Daoy (cell line): ENCODE measurements at places on chromosomes 2 and 18. TPM values are rescaled to one million over a fixed set of nuclear protein-coding genes. Genes with fewer than 3 reads are reported as not detected.

The SLC30A3 gene
- total RNA-seq = 0.11 TPM in 1 of 2 replicates, not detected in the other

The TRABD2A gene
- total RNA-seq = 4.4 and 4.7 TPM in 2 replicates

The RESP18 gene
- not detected in 2 replicates for total RNA-seq

DNA sequence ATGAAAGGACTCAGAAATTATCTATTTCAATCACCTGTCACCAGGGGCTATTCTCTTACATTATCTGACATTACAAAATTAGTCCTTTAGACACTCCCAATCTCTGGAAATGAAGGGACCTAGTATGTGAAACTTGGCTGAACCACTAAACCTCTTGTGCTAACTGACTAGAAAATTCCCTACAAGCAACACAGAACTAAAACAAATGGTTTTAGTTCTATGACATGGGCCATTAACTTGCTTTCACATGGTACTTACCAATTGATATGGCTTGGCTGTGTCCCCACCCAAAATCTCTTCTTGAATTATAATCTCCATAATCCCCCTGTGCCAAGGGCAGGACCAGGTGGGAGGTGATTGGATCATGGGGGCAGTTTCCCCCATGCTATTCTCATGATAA is 16.6 kb downstream of the SERPINE2 start:
- DNase-seq = no peak

GRCh38 chr2:10395893-10396292 is 52.2 kb downstream of the ODC1 start:
- no peak for DNase-seq

- peak; percentile 80 for DNase-seq
These were observed 19.7 kb upstream of the STPG4 start for GRCh38 chr2:47174733-47175361.

- DNase-seq = peak; percentile 44
These were observed 177.4 kb downstream of the TWIST2 start for GRCh38 chr2:239025096-239025801.

The POTEI gene
- 0.06 and 0.40 TPM in 2 replicates for total RNA-seq
